ENCODE measurements at places on chromosomes 13 and 19.
A peak's percentile ranks its signal among the peaks of the same experiment; 100 is the strongest.

- DNase-seq: no peak
Observed at GRCh38 chr19:15227261-15227660, 5.0 kb downstream of the EPHX3 start.

DNA sequence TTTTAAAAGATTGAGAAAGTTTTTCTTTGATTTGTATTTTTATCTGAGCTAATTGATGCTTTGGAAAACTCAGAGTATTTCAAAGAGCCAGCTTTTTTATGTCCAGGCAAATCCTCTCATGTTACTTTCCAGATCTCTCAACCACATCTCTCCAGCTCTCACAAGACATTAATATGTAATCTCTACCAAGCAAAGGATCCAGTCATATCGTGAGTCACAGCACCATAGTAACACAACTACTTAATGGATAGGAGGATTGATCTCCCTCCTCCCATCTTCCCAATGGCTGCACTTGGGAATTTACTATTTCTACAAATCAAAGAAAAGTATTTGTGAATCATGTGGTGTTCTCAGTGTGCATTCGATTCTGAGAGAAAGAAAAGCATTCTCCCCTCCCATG lies 63.3 kb downstream of the POU4F1 start:
- no peak for DNase-seq

- DNase-seq: peak; percentile 89
Observed at GRCh38 chr13:73765651-73766384, 368.4 kb downstream of the KLF12 start.

GRCh38 chr19:1567116-1567847 lies 843 bp downstream of the MEX3D start:
- DNase-seq: no peak

DNA sequence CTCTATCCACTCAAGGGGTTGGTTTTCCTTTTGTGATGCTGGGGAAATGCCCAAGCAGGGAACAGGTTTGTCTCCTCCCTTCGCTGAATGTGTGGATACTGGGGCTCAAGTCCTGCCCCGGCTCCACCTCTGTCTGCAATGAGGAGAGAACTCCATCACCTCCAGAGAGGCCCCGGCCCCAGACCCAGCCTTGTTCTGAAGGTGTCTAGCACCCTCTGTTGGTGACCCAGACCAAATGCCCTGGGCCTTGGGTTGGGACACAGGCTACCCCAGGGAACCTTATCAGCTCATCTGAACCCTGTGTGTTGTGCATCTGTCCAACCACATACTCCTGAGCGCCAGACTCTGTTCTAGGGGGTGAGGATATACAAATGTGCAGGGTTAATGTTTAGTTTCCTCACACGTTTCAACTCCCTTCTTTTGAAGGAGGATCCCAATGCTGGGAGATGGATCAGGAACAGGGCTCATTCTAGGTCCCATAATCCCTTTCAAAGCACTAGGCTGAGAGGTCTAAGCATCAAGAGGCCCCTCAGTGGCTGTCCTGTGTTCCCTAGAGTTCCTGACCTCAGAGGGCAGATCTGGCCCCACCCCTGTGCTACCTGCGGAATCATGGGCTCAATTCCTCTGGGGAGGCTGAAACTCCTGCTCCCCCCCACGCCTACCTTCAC lies 112.5 kb upstream of the SLC7A1 start:
- peak; percentile 27 for DNase-seq

GRCh38 chr19:7295912-7296536 lies 1.8 kb upstream of the INSR start:
- no peak for DNase-seq

- no peak for DNase-seq
Observed at GRCh38 chr13:48263196-48263595, 30.2 kb downstream of the ITM2B start.

DNA sequence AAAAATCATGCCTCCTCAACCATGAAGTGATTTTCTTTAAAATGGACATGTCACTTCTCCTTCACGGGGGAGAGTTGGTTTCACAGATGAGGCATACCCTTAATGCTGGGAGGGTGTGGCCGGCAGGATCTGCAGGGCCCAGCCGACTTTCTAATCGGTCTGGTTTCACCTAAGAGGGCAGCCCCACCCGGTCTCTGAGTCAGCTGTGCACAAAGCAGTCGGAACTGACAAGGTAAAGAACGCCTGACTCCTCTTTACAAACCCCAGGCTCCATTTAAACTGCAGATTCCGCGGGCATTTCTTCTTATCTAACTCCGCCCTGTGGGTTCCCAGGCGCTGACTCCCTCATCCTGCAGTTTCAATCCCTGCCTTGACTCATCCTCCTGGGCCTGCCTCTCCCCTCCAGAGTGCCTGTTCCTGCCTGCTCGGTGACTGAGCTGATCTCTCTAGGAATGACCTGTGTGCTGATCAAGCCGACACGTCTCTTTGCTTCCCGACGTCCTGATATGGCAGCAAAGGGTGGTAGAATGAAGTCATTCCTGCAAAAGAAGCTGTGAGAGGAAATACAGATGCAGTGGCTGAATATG lies 63.4 kb downstream of the EFNB2 start:
- no peak for DNase-seq

- no peak for DNase-seq
Observed at GRCh38 chr13:42276683-42277082, 4.7 kb downstream of the AKAP11 start.

DNA sequence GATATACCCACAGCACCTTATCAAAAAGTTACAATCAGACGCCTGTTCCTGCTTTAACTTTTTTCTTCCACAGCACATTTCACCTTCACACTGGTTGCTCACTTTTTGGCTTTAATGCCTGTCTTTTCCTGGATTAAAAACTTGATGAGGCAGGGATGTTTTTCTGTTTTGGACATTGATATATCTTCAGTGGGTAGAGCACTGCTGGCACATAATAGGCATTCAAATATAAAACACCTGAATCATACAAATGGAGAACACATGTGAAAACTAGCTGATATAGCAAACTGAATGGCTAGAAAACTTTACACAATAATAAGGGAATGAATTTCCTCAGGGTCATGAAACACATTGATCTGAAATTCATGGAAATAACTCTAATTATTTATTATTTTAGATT lies 65.6 kb downstream of the STARD13 start:
- no peak for DNase-seq

DNA sequence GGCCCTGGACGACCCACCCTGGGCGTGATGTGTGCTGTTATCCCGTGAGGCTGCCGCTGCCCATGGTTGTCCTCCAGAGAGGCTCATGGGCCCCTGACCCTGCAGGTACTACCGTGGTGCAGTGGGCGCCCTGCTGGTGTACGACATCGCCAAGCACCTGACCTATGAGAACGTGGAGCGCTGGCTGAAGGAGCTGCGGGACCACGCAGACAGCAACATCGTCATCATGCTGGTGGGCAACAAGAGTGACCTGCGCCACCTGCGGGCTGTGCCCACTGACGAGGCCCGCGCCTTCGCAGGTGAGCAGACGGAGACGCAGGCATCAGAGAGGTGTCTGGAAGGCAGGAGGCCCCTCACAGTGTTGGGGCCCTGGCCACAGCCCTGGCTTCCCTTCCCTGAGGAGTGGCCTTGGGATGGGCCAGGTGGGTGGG lies 11.1 kb upstream of the MARCHF2 start:
- no peak for DNase-seq

DNA sequence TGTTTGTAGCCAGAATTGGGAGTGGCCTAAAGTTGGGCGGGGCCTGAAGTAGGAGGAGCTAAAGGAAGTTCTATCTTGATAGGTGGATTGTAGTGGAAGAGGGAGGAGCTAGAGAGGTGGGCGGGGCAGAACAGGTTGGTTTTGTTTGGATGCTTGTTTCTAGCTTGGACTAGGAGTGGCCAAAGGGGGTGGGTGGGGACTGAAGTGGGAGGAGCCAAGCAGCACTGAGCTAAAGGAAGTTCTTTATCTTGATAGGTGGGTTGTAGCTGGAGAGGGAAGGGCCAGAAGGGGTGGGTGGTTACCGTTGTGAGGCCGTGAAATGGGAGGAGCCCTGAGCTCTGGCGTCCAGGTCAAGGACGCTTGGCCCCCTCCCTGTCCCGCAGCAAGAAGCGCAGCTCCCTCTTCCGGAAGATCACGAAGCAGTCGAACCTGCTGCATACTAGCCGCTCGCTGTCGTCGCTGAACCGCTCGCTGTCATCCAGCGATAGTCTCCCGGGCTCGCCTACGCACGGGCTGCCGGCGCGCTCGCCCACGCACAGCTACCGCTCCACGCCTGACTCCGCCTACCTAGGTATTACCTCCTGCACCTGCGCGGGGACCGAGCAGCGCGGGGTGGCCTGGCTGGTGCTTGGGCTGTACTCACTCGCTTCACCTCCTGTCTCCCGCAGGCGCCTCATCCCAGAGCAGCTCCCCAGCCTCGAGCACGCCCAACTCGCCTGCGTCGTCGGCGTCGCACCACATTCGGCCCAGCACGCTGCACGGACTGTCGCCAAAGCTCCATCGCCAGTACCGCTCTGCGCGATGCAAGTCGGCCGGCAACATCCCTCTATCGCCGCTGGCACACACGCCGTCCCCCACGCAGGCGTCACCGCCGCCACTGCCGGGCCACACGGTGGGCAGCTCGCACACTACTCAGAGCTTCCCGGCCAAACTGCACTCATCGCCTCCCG lies 8.0 kb downstream of the DNASE2 start:
- peak; percentile 75 for DNase-seq

GRCh38 chr13:113413898-113414282 lies 39.4 kb downstream of the ADPRHL1 start:
- no peak for DNase-seq

DNA sequence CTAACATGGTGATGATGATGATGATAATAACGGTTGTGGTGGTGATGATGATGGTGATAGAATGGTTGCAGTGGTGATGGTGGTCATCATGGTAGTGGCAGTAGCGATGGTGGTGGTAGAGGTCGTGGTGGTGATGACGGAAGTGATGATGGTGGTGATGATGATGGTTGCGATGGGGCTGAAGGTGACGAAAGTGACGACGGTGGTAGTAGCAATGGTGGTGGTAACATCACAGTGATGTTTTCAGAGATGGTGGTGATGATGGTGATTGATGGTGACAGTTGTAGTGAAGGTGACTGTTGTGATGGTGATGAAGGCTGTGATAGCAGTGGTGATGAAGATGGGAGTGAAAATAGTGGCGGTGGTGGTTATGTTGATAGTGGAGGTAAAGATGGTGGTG lies 3.6 kb upstream of the ADGRE3 start:
- no peak for DNase-seq

- DNase-seq: no peak
Observed at GRCh38 chr13:99273128-99273527, 14.9 kb upstream of the GPR18 start.

DNA sequence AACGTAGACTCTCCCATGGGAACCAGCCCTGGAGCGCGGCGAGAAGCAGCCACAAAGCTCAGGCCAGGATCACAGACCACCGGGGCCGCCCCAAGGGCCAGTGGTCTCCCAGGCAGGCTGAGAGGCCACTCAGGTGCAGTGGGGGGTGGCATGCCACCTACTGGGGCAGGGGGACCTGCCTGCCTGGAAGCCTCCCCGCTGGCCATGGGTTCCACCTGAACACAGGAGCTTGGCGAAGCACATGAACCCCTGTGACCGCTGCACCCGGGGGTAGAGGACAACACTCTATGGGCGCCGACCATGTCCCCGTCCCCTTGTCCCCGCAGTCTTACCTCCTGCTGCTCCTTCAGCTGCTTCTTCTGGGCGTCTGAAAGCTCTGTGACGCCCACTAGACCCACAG lies 6.8 kb upstream of the TM6SF2 start:
- DNase-seq: no peak

GRCh38 chr13:95099541-95099940 lies 201.7 kb downstream of the ABCC4 start:
- no peak for DNase-seq

GRCh38 chr19:7461841-7462629 lies 26.8 kb downstream of the PEX11G start:
- no peak for DNase-seq
